ENCODE measurements at places on chromosomes 6 and 20.

GRCh38 chr6:140660295-140660694 lies 1285.8 kb upstream of the CITED2 start:
- no peak for DNase-seq

GRCh38 chr20:6802227-6802626 lies 34.7 kb downstream of the BMP2 start:
- no peak for DNase-seq

GRCh38 chr6:139288496-139289040 lies 3.2 kb downstream of the TXLNB start:
- DNase-seq, result no peak

GRCh38 chr6:114092943-114093342 lies 122.0 kb upstream of the HDAC2 start:
- DNase-seq, result no peak

DNA sequence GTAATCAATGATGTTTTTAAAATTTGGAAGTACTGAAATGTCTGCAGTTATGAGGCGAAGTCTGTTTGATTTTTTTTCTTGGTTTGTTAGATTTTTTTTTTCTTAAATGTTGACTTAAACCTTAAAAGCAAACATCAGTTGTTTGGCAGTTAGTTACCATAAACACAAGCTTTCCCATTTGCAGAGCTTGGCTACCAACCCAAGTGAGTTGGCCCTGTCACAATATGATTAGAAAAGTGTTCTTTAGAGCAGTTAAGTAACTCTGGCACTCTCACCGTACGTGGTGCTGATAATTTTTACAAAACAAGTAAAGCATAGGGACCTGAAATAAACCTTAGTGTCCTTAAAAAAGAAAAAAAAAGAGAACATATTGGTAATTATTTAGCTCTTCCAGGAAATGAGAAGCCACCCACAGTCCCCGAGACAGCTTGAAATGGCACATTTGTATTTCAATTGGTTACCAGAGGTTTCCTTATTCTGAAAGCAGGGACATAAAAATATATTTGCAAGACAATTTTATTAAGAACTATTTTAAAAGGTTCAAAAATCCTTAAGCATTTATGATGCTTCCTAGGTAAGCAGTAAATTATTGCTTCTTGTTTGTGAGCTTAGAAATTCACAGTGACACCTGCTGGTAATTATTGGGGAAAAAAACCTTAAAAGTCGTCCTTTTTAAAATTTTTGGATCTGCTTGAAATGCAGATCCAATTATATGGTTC lies 3.9 kb downstream of the HEY2 start:
- peak; percentile 50 for DNase-seq

DNA sequence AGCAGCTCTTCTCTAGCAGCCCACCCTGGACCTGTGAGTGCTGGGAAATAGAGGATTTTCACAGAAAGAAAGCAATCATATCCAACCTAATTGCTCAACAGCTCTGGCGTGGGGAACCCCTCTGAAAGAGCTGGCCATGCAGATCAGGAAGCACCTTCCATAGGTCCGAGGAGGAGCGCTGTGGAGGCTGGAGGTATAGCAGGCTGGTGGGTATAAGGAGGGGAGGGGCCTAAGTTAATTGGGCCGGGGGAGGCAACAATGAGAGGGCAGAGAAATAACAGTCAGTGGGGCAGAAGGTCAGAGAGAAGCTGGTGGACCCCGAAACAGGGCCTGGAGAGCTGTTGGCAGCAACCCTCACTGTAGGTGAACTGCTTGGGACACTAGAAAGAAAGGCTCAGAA lies 40.8 kb downstream of the SNRNP48 start:
- DNase-seq, result no peak

DNA sequence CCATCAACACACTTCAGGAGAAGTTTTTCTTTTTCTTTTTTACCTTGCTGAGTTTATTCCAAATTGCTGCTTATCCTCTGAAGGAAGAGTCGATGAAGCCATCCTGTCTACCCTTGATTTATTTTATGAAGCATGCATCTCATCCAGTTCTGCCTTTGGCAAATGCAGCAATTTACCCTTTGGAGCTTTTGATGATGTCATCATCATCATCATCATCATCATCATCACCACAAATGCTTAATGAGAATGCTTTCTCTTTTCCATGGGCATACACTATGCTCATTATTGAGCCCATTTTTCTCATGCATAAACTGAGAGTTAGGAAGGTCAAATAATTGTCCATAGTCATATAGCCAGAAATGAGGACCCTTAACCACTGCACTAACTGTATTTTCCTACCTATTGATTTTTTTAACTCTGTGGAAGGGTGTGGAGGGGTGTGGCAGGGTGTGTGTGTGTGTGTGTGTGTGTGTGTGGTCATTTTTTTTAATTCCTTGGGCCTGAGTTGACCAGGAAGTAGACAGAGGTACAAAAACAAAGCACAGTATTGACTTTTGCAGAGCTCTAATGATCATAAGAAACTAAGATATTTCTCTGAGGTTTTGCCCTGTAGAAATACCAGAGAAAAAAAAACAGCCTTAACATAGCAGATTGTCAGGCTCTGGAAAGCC lies 82.8 kb downstream of the COL9A1 start:
- DNase-seq, result no peak
